Pons (tissue), 1 donor: ENCODE measurements at places on chromosomes 2 and 18.

- peak; percentile 37 for DNase-seq
Measured at GRCh38 chr18:9334973-9335696, 562 bp downstream of the TWSG1 start.

GRCh38 chr18:23800902-23801301 is 111.6 kb downstream of the LAMA3 start:
- no peak for DNase-seq

DNA sequence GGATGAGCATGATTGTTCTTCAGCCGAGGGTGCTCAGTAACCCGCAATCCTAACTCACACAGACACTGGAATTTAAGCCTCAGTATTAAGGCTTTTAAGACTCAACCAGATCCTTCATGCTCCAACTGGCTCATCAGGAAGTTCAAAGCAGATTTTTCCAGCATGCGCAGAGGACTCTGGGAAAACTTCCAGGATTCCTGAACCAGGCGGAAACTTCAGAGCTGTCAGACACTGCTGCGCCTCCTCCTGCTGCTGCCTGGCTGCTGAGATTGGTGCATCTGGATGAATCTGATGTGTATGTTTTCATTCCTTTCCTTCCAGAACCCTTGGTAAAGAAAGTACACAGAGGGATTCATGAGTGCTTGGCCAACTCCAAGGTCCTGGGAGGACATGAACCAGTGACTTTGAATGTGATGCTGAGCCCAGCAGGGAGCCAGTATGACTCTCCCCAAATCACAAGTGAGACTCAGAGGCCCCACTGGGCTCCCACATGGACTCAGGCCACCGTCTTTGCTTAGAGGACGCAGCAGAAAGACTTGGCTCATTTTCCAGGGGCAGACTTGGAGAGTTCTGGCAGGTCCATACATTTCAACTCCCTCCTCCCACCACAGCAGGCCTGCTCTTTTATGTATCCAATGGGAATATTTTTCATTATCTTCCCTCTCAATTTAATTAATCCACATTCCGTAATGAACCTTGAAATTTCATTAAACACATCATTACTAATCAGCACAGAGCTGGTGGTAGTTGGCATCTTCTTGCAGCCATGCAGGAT is 143.5 kb upstream of the HDAC4 start:
- peak; percentile 24 for DNase-seq

GRCh38 chr2:130183512-130184373 is 1.7 kb downstream of the MZT2B start:
- DNase-seq = peak; percentile 30

- DNase-seq = no peak
Measured at GRCh38 chr2:12330916-12331315, 385.8 kb upstream of the TRIB2 start.

- no peak for DNase-seq
Measured at GRCh38 chr2:240725266-240725665, 33.6 kb downstream of the AQP12A start.

- no peak for DNase-seq
Measured at GRCh38 chr2:1528273-1529064, 115.2 kb downstream of the TPO start.
